Myocyte (in vitro differentiated cells): ENCODE measurements at places on chromosomes 5 and 9. TPM values are rescaled to one million over a fixed set of nuclear protein-coding genes. Genes with fewer than 3 reads are reported as not detected.

DNA sequence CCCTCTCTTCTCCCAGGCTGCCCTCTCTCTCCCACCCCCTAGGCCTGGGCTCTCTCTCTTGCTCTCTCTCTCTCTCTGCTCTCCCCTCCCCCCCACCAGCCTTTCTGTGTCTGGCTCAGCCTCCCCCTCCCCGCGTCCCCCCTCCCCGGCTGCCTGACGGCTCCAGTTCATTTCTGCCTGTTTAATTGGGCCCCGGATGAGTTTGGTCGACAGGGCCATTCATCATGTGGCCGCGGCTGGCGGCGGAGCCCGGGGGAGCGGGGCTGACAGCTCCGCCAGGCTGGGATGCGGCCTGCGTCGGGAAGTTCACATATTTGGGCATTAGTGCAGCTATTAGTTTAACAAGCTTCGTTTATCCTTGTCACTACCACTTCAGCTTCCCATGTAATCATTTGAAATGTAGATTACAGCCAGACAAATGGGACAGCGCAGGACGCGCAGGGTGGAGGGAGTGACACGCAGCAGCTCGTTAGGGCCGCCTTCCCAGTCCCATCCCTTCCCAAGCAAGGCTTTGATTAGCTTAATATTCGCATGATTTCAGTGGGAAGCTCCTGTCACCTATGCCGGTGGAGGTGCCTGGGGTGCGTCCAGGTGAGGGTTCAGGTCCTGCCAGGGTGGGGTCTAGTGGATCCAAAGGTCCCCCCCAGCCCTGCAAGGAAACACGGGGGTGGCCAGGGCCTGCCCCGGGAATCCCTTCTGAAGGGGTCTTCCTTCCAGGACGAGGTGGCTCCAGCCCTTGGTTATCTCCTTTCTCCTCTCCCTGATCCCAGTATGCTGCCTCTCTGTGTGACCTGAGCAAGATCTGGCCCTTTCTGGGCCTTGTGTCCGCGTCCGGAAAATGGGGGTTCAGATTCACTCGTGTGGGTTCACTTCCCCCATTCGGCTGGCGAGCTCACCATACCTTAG, 214.8 kb downstream of the PAX5 start:
- no peak for DNase-seq

DNA sequence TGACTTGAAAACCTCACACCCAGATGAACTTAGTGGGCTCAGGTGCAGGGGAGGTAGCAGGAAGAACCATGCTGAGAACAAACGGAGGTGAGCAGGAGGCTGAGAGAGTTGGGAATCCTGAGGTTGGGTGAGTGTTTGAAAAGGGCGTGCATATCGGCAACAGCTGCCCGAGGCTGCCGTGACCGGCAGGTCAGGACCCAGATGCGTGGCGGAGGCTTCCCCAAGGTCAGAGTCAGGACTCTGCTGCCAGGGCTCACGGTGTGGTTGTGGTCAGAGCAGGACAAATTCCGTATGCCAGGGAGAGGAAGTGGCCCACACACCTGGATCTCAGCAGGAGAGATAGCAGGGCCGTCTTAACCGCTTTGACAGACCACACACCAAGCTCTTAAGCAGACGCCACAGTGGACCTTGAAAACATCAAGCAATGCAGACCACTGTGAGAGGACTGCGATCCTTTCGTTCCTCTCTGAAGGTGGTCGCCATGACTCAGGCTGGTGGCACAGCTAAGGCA, 43.1 kb downstream of the ADAMTS16 start:
- no peak for DNase-seq

GRCh38 chr5:143205883-143206195, 197.6 kb downstream of the NR3C1 start:
- no peak for DNase-seq

DNA sequence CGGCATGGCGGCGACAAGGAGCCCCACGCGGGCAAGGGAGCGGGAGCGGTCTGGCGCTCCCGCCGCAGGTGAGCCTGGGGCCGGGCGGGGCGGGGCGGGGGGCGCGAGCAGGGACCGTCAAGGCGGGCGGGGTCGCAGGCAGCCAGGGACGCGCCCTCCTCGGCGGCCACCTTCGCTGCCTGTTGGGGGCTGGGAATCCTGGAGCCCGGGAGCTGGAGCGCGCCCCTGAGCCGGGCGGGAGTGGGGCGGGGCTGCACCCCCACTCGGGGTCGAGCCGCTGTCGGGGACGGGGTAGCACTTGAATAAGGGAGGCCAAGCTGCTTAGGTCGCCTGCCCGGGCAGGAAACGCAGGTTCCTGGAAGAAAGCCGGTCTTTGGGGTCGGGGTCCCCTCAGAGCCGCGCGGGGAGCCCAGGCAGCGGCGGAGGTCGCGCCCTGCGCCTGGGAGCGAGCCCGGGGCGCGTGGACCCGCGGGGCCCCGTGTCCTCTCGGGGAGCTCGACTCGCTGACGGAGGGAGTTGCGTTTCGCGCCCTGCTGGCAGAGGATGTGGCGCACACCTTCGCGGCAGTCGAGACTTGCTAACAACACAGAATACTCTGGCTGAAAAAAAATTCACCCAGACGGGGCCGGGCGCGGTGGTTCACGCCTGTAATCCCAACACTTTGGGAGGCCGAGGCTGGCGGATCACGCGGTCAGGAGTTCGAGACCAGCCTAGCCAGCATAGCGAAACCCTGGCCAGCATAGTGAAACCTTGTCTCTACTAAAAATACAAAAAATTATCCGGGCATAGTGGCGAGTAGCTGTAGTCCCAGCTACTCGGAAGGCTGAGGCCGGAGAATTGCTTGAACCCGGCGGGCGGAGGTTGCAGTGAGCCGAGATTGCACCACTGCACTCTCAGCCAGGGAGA, 552 bp downstream of the OTULINL start:
- no peak for DNase-seq

DNA sequence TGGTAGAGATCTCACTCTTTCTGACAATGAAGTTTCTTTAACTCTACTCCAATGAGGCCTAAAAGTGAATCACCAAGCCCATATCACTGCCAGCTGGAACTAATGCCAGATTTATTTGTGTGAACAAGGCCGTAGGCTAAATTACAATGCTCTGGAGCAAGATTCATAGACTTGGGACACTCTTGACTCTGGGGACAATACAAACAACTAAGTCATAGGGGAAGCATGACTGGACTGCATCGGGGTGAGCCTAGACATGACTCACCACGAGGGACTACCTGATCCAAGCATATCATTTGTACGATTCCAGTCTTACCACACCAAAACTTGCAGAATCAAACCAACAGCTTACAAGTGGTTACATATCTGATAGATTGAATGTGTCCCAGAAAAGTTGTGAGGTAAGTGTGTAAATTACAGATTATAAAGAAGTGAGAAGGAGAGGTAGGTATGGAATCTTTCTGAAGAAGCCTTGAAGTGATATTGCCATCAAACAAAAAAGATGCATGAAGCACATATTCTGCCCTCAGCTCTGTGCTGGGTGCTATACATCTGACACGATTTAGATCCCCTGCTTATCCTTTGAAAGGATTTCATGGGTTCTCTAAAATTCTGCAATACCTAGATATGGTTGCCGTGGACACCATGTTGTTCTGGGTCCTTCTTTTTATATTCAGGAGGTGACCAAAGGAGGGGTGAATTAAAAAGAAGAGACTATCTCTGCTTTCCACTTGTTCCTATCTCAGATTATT, 199.3 kb upstream of the PDE4D start:
- peak; percentile 2 for DNase-seq

The LCN6 gene
- not detected in 2 replicates for total RNA-seq

- DNase-seq, result no peak
These were observed 174.8 kb downstream of the COL23A1 start for GRCh38 chr5:178415353-178415752.

DNA sequence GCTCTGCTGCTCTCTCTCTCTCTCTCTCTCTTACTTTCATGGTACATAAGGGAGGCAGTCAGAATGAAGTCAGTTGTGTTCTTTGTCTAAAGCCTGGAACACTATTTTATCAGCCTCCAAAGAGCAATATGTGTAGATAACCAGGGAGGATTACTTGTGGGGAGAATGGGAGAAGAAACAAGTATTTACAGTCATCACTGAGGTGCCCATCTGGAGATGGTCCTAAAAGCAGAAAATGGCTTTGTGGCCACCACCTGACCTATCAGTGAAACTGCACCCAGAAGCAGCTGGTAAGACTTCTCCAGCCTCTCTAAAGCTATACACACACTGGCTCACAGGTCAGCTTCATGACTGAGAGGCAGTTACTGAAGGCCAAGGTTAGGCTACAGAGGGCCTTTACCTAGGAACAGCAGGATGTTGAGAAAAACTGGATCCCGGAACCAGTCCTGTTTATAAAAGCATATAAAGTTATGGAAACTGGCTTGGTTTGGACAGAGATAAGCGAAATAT, 75.1 kb downstream of the MRPS27 start:
- peak; percentile 63 for DNase-seq

GRCh38 chr9:126763130-126763764, 41.6 kb upstream of the ZBTB43 start:
- no peak for DNase-seq

GRCh38 chr5:77353251-77353650, 138.9 kb downstream of the WDR41 start:
- no peak for DNase-seq

DNA sequence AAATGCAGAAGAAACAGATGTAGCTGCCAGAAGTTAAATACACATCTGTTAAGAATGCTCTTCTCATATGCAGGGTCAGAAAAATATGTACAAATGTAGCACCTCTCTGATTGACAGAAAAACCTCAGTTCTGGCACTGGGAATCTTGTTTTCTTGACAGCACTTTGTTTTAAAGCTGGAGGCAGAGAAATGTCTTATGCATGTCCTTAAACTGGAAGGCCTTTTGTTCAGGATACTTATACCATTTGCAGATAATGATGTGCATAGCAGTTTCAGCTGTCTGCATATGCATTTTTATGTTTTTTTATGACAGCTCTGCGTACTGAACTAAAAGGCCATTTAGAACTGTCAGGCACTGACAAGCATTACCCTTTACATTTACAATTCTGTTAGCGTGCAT, 567.9 kb downstream of the EBF1 start:
- no peak for DNase-seq

DNA sequence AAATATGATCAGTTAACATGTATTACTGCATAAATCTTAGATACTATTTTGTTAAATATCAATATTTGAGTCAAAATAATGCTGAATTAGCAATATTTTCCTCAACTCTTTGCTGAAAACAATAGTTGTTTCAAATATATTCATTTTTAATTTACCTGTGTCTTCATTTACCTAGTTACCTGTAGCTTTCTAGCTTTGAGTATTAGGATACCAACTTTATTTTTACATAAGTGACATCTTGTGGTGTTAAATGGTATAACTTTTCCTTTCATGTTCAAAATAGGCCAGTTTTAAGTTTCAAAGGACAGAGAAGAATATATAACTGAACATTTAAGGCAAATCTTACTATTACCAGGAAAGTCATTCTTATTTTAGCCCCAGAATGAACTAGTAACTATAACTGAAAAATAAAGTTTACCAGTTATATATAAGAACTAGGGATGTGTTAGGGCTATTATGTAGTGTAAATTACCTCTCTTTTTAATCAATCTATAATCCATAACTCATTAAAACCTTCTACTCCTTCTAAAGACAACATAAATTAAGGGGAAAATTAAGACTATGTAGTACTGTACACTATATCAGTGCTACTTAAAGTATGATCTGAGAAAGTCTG, 25.3 kb downstream of the AP3B1 start:
- peak; percentile 17 for DNase-seq

DNA sequence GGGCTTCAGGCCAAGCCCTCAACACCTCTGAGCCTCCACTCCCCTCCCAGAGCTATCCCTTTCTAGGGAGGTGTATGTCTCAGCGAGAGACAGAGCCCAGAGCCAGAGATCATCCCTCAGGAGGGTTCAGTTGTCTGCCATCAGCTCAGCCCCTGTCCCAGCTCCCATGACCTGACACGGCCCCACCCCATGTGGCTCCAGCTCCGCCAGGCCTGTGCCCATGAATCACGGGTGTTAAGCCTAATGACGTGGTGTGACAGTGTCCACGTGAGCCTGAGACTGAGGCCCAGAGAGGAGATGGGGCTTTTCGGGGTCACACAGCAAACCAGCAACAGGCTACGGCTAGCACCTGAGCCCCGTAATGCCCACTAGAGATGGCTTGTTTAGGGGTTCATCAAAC, 60.9 kb upstream of the ORM1 start:
- no peak for DNase-seq

The GABRA6 gene
- total RNA-seq, result not detected in 2 replicates

GRCh38 chr9:135415586-135415985, 64.0 kb upstream of the PPP1R26 start:
- DNase-seq, result no peak

The TAF11L12 gene
- total RNA-seq, result not detected in 2 replicates

- DNase-seq, result peak; percentile 98
These were observed 73.8 kb upstream of the IL17B start for GRCh38 chr5:149452665-149453617.

DNA sequence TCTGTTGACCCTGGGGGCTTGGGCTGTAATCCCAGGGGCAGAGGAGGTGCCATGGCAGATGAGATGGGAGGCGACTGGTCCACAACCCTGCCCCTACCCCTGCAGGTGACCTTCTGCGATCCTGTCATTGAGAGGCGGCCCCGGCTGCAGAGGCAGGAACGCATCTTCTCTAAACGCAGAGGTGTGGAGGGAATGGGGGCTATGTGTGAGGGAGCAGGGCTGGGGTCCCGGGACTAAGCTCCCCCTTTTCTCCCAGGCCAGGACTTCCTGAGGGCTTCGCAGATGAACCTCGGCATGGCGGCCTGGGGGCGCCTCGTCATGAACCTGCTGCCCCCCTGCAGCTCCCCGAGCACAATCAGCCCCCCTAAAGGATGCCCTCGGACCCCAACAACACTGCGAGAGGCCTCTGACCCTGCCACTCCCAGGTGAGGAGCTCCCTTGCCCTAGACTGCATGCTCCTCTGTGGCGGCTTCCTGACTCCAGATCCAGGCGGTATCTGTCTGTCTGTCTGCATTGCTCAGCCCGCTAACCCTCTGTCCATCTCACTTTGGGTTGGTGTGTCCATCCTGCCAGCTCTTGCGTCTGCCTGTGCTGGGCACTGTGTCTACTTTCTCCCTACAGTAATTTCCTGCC, 9.9 kb downstream of the ZDHHC12 start:
- no peak for DNase-seq

The CCNH gene
- total RNA-seq, result 46.2 and 56.7 TPM in 2 replicates

The CWC27 gene
- total RNA-seq, result 11.6 and 20.8 TPM in 2 replicates

The SAP30L gene
- total RNA-seq, result 20.2 and 23.4 TPM in 2 replicates

GRCh38 chr9:73180403-73180802, 28.7 kb downstream of the ANXA1 start:
- peak; percentile 80 for DNase-seq

The ZNF454 gene
- not detected in 2 replicates for total RNA-seq

DNA sequence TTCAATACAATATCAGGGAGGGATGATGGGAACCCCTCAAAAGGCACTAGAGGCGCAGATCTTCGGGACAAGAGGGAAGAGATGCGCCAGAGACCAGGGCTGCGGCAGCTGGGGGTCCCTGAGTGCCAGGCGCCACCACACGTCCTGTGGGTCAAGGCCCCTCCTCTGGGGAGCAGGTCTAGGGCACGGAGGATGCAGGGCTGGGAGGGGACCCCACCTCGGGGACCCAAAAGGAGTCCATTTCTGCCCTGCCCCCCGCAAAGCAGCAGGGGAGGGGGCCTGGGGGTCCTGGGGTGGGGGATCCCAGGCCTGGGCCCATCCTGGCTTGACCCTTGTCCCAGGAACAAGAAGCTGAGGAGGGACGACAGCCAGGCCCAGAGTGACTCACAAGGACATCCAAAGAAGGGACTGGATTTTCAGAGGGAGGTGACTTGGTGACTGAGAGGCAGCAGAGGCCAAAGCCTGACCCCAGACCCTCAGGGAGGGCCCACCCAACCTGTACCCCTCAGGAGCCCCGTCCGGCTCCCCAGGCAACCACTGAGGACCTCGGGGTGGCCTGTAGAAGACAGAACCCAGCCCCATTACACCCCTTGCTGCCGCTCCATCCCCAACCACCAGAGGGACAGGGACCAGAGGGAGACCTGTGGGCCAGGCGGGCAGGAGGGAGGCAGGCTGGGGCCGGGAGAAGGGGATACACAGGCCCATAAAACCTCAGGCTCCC, 54.2 kb downstream of the LRSAM1 start:
- peak; percentile 49 for DNase-seq

The SLC23A1 gene
- total RNA-seq, result not detected in 2 replicates
